Muscle of arm (tissue), 14 donors: ENCODE measurements at places on chromosomes 3 and 15. TPM values are rescaled to one million over a fixed set of nuclear protein-coding genes. Genes with fewer than 3 reads are reported as not detected.
A peak's percentile ranks its signal among the peaks of the same experiment; 100 is the strongest.

Gene FETUB
- polyA plus RNA-seq = 0.48 TPM

DNA sequence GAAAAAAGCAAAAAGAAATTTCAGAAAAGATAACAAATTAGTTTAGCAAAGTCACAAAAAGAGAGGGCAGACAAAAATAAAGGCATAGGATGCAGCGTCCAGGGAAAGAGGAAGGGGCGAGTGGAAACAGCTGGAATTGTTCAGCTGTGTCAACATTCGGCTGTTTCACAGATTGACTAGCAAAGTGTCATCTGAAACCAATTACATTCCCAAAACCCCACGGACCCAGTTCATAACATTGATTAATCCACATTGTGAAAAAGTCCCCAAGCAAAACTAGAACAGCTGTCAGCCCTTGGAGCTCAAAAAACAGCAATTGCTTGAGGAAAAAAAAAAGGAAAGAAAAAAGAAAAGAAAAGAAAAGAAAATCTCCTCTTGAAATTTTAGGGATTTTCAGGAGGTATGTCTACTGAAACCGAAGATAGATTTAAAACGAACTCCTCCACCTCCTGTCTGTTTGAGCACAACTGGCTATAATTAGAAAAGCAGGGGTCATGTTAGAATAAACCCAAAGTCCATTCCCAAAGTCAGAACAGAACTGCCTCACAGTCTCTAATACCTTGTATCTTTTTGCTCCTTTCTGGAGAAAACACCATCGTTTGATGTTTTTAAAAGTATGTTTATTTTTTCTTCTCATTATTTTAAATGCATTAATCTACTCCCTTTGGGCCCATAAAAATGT is 159.6 kb downstream of the RORA start:
- DNase-seq = peak; percentile 71

DNA sequence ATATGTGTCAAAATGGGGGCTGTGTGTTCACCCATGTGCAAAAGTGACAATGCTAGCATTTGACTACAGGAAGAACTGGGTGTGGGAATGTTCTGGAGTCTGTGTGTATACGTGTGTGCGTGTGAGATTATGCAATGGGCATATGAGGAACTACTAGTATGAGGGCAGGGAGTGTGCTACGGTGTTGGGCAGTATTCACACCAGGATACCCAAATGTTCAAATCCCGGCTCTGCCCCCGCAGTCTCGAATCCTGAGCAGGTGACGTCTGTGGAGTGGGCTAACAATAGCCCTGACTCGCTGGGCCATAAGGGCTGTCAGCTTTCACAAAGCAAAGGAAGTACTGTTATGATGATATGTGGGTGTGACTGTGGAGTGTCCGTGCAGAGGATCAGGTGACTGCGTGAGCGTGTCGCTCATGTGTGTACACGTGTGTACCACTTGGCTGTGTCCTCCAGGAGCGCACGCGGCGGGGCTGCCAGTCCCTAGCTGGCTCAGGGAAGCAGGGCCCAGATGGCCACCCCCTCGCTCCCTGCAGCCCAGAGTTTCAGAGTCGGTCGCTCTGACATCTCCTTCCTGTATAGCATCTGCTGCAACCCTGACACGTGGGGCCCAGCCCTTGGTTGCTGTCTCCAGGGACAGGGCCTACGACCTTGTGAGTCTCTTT is 27.2 kb downstream of the IQSEC1 start:
- no peak for DNase-seq

Gene KCNMB2
- 28.5 TPM for polyA plus RNA-seq

- no peak for DNase-seq
Measured at GRCh38 chr3:35643495-35643894, 4.2 kb downstream of the ARPP21 start.

Gene ANKUB1
- polyA plus RNA-seq = 0.26 TPM

Gene CLN6
- polyA plus RNA-seq = 17.9 TPM

DNA sequence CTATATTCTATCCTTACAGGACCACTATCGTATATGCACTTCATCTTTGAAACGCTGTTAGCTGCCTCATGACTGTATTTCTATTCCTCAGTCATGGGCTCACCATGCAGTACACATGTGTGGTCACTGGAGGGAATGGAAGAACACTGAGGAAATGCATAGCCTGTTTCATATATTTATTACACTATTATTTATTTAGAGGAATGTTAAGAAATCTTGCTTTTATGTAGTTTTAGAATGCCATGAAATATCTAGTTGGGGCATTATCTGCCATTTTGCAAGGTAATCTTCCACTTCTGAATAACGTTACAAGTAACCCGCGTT is 155.7 kb downstream of the IGF1R start:
- DNase-seq = peak; percentile 20
